ENCODE measurements at places on chromosomes 11 and 22.

DNA sequence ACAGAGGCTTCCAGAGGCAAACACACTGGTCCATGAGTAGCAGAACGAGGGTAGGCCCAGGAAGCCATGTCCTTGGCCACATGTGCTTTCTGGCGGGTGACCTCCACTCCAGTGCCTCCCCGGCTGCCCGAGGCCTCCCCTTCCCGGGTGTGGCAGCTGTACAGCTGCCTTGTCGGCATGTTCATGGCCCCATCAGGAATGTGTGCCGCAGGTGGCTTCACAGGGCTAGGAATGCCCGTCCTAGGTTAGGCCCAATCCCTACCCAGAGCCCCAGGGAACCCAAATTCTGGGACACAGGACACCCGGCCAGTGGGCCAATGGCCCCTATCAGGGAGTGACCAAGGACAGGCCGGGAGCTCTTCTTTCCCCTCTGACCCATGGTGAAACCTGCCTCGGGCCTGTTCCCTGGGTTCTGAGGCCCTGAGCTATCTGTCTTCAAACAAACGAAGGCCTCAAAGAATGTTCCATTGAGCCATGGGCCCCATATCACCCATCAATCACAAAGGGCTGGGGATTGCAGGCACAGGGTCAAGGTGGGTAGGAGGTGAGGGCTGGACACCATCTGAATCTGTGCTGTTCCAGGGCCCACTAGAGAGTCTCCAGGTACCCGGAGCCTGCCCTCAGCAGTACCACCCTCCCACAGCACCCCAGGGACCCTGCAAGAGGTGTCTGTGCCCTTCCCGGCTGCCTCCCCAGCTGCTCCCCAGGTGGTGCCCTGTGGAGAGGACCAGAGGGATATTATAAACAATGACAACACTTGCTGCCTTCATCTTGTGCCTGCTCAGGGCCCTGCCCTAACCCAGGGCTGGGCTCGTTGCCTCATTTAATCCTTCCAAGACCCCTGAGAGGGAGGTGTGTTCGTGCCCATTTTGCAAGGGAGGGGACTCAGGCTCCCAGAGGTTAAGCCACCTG is 4.0 kb upstream of the CDKN1C start:
- no peak for DNase-seq

DNA sequence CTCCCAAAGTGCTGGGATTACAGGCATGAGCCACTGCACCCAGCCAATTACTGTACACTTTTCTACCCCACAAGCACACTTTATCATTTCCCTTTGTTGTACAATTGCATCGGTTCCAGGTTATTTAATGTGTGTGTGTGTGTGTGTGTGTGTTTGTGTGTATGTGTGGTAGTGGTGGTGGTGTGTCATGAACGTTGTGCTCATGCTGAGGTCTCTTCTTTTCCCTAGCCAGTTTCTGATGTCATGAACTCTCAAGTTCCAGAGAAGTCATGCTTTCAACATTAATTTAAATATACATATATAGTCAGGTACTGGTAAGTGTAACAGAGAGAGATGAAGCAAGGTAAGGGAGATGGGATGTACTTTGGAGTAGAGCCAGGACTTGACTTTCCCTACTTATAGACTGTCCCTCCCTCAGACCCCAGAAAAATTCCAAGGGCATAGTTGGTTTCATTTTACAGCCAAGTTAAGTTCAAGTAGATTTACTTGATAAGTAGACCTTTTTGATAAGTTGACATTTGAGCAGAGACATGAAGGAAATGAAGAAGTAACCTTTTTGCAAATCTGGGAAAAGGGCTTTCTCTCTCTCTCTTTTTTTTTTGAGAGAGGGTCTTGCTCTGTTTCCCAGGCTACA is 42.7 kb downstream of the WEE1 start:
- DNase-seq: no peak

DNA sequence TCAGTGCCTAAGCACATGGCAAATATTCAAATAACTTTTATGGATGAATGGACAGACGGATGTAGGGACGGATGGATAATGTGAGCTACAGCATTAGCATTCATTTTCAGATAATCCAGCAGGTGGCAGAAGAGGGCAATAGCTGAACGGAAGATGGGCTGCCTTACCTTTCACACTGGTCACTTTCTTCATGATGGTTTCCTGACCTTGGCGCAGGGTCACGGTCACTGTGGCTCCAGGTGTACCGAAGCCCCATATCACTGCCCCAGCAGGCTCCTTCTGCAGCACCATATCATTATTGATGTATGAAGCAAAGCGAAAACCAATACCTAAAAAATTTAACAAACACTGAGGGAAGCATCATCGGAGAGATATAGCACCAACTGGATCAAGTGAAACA is 4.3 kb downstream of the SIAE start:
- DNase-seq: peak; percentile 71

- DNase-seq: peak; percentile 6
These were observed 18.4 kb downstream of the MS4A6E start for GRCh38 chr11:60345489-60345888.

DNA sequence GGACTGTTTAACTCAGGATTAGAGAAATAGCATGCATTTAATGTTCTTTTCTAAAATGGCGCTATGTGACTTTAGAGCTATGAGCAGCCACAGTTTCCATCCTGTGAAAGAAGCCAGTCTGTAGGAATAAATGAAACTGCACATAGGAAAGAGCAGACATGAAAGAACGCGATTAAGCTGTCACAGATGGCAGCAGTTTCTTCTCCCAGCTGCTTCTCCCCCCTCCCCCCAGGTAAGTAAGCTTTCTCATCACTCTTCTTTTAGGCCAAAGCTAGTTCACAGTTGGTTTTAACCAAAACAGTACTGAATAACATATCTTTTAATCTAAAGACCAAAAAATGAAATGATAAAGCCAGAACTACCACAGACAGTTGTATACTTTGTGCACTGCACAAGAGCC is 266.4 kb downstream of the KCNA4 start:
- DNase-seq: no peak
